ENCODE measurements at places on chromosomes 4 and X. TPM values are rescaled to one million over a fixed set of nuclear protein-coding genes. Genes with fewer than 3 reads are reported as not detected.

- H3K4me3 ChIP-seq = no peak overlapping the region
- H3K4me1 ChIP-seq = peaks cover 32% of the 10 kb centered on the region
- H3K36me3 ChIP-seq = no peaks in the 10 kb centered on the region
- H3K27ac ChIP-seq = no peak overlapping the region
- H3K27me3 ChIP-seq = peaks cover 44% of the 10 kb centered on the region
Measured at GRCh38 chr4:93825551-93826216, 2.9 kb upstream of the ATOH1 start.

- DNase-seq = no peak
- no peak overlapping the region for H3K4me3 ChIP-seq
- H3K27ac ChIP-seq = no peak overlapping the region
- no peaks in the 10 kb centered on the region for H3K36me3 ChIP-seq
- H3K4me1 ChIP-seq = peaks cover 24% of the 10 kb centered on the region
- no peaks in the 10 kb centered on the region for H3K27me3 ChIP-seq
Measured at GRCh38 chr4:113921089-113921794, 58.2 kb downstream of the ARSJ start.

- H3K4me3 ChIP-seq = no peak overlapping the region
- H3K4me1 ChIP-seq = peaks cover 33% of the 10 kb centered on the region
- H3K27me3 ChIP-seq = peaks cover 43% of the 10 kb centered on the region
Measured at GRCh38 chr4:133154725-133155124, 5.6 kb downstream of the PCDH10 start.

DNA sequence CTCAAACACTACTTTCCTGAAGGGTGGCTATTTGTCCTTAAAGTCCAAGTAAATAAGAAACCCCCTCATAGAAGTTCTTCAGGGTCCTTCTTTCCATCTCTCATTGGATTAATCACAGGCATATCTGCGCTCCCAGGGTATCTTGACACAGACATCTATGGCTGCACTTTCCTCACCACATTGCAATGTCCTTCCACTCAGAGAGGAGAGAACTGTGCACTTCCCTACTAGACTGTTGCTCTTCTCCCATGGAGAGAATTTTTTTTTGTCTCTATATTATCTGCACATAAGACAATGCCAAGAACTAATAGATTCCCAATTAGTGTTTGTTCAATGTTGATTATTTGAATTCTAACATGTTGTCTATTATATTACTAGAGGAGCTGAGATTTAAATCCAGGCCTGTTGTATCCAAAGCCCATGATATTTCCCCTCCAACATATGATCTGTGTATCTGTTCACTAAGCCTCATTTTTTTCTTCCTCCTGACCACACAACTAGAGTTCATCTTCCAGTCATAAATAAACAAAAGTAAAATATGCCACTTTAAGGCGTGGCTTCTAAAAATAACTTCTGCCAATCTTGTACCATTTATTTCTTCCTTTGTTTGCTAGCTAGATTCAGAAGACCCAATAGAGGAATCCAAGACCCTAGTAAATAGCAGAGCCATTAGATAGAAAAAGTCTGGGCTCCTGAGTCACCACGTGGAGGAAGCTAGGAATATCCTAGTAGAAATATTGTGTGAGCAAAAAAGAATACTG, 61.5 kb upstream of the FAM241A start:
- peak overlapping the region; percentile 2 for H3K27ac ChIP-seq
- no peaks in the 10 kb centered on the region for H3K4me1 ChIP-seq
- no peaks in the 10 kb centered on the region for H3K36me3 ChIP-seq
- no peak for DNase-seq
- no peaks in the 10 kb centered on the region for H3K27me3 ChIP-seq

DNA sequence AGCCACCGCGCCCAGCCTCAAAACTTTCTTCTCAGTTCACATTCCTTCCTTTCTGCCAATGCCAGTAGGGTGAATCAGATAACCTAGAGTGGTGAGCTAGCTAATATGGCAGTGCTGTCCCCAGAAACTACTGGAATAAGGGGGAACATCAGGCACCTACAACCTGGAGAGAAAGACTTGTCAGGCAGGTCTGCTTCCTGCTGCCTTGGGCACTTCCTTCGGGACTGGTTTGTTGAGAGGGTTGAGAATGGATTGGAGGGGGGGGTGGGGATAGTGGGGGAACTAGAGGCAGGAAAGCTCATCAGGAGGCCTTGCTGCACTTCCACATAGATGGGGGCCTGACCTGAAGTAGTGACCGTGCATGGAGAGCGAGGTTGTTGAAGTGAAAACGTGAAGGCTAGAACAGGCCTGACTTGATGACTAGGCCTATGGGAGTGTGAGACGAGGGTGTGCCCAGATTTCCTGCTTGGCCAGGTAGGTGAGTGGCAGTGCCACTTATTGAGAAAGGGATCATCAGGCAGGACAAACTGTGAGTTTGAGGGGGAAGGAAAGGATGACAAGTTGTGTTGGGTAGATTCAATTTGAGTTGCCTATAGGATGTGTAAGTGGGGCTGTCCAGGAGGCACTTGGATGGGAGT, 33.4 kb downstream of the SLC25A5 start:
- no peak overlapping the region for H3K27ac ChIP-seq
- no peaks in the 10 kb centered on the region for H3K27me3 ChIP-seq
- H3K4me1 ChIP-seq = no peaks in the 10 kb centered on the region
- no peaks in the 10 kb centered on the region for H3K36me3 ChIP-seq
- DNase-seq = peak; percentile 7

DNA sequence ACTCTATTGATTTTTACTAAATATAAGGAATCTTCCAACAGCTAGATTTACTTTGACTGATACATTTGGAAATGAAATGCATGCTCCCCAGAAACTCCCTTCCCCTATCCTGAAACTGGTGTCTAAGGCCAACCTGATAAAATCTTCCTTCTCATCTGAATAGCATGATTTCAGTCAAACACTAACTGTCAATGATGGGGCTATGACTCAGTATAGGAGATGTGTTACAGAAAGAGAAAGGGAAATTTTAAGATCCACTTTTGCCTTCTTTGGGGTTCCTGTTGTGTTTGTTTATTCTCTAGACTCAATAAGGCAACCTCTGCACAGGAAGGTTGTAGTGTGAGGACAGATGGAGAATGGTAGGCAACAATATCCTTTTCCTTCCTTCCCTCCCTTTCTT, 160.7 kb downstream of the MOSPD2 start:
- H3K4me3 ChIP-seq = no peak overlapping the region
- H3K27me3 ChIP-seq = no peaks in the 10 kb centered on the region
- no peak for DNase-seq
- no peaks in the 10 kb centered on the region for H3K36me3 ChIP-seq

- H3K27me3 ChIP-seq = no peaks in the 10 kb centered on the region
- H3K4me3 ChIP-seq = no peak overlapping the region
- no peak for DNase-seq
- no peak overlapping the region for H3K27ac ChIP-seq
- no peaks in the 10 kb centered on the region for H3K4me1 ChIP-seq
Measured at GRCh38 chr4:78599931-78600375, 48.4 kb downstream of the ANXA3 start.

Gene LRIT3
- not detected for total RNA-seq

Gene RHOXF2
- not detected for total RNA-seq

Gene KCNE5
- not detected for total RNA-seq

Gene CXCL10
- not detected for total RNA-seq

All from sigmoid colon (tissue), 7 donors.